ENCODE measurements at places on chromosomes 3 and 15.
A peak's percentile ranks its signal among the peaks of the same experiment; 100 is the strongest.

GRCh38 chr3:114344492-114344891 is 50.7 kb downstream of the TIGIT start:
- DNase-seq = no peak

GRCh38 chr3:167507954-167508353 is 34.1 kb upstream of the SERPINI2 start:
- no peak for DNase-seq

GRCh38 chr3:183536238-183536880 is 19.1 kb downstream of the KLHL6 start:
- DNase-seq = no peak

DNA sequence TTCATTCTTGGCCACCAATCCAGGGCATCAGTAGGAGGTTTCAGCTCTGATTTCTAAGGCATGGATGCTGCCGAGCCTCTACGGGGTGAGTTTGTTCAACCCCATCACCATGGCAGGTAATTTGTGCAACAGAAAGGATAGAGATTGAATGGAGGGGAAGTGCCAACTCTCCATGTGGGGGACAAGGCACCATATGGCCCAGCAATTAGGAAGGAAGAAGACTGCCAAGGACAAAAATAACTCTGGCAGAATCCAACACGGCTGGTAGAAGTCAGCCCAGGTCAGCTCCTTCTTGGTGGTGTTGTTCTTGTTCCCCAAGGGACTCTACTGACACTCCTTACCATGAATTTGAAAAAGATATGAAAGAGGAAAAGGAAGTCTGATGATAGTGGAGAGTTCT is 503.9 kb downstream of the MAGI1 start:
- no peak for DNase-seq

DNA sequence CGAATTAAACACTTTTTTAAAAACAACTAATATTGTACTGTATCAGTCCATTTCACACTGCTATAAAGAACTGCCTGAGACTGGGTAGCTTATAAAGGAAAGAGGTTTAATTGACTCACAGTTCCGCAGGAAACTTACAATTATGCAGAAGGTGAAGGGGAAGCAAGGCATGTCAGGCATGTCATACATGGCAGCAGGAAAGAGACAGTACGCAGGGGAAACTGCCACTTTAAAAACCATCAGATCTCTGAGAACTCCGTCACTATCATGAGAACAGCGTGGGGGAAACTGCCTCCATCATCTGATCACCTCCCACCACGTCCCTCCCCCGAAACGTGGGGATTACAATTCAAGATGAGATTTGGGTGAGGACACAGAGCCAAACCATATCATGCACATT is 162.8 kb upstream of the TPM1 start:
- DNase-seq = no peak

DNA sequence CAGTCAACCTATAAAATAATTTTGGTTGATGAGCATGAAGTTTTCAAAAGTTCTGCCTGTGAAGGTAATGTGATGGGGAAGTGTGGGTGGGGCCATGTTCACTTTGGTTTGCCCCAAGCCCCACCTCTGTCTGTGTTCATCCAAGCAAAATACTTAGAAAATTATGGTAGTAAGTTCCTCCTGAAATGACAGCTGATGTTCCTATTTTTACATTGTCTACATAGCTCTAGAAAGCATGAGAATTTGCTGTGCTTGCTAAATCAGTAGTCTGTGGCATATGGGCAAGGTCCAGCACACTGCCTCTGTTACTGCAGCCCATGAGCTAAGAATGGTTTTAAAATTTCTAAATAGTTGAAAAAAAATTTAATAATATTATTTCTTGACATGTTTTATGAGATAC is 21.9 kb upstream of the CP start:
- no peak for DNase-seq

- no peak for DNase-seq
Observed at GRCh38 chr3:78785004-78785403, 982.8 kb downstream of the ROBO1 start.

DNA sequence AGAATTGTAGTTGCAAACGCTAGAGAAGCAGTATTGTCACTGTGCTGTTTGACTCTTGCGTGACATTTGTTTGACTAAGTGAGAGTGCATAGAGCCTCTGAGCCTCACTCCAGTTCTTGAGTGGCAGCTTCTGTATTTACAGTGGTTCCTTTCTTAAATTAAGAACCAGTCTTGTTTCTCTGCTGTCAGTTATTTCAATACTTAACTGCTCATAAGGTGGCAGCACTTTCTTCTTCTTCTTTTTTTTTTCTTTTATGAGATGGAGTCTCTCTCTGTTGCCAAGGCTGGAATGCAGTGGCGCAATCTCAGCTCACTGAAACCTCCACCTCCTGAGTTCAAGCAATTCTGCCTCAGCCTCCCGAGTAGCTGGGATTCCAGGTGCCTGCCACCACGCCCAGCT is 372.1 kb downstream of the LPP start:
- DNase-seq = no peak

GRCh38 chr3:193499801-193500485 is 54.8 kb downstream of the ATP13A4 start:
- no peak for DNase-seq

DNA sequence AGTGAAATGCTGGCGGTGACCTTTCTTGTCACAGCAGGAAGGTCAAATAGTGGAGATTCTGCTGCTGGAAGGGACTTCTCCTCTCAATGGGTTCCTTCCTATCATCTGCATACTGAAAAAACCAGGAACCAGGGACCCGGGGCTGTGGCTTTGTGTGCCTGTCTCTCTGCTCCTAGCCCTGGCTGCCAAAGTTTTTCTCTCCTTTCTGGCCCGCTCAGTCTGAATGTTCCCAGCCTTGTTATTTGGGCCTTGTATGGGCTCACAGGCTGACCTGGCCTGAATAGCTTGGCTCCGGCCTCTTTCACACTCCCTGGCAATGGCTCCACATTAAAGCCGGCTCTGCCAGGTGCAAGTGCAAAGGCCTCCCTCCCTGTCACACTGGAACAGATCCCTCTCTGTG is 94.7 kb downstream of the LRIG1 start:
- DNase-seq = no peak

DNA sequence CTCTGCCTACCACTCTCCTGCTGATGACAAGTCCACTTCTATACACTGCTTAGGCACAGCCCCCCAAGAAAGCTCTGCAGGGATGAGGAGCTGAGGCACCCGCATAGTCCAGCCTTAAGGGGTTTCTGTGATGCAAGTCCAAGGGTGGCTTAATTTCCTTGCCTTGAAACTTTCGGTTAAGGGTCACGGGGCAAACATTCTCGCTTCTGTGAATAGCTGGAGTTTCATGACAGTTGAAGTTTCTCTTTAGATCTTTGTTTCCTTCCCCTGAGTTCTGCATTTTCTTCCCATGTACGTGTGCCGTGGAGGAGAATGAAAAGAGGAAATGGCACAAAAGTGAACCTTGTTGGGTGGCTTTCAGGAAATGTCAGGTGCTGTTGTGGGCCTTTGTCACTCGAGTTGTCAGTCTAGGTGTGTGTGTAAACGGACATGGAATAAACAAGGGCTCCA is 7.0 kb downstream of the GPR160 start:
- DNase-seq = no peak

DNA sequence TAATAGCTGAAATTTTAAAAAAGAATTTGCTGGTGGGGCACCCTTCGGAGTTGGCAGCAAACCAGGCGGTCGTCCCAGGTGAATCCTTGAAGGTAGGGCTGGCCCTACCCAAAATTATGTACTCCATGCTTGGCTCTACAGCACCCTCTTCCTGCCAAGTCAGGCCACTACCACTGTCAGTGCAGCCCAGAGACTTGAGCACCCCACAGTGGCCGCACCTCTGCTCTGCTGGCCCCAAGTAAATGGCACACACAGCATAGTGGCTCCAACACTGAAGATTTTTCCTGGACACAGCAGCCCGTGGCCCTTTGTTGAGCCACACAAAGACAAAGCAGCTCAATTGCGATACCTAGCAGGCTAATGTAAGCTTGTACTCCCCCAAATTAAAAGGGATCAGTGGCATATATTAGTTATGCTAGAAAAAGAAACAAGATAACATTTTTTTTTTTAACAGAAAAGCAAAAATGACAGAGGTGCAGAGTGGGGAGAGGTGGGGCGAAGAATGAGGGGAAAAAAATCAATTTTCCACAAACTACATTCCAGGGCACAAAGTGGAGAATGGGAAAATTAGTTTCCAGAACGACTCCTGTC is 250.5 kb downstream of the UACA start:
- no peak for DNase-seq

- no peak for DNase-seq
Observed at GRCh38 chr3:150462108-150462507, 54.0 kb downstream of the TSC22D2 start.

DNA sequence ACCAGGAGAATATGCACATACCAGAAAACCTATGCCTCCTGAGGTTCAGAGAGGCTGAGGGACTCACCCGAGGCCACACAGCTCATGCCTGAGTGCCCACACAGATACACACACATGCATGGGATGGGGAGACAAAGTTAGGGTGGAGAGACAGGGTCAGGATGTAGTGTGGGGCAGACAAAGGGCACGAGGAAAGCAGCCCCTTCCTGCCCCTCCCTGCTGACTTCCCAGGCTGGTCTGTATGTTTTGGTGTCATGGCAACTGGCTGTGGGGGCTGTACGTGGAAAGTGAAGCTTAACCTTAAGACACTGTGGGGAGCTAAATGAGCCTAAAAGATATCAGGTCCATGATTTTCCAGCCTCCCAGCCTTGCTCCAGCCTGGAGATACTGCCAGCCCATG is 57.8 kb downstream of the EPHB3 start:
- no peak for DNase-seq

DNA sequence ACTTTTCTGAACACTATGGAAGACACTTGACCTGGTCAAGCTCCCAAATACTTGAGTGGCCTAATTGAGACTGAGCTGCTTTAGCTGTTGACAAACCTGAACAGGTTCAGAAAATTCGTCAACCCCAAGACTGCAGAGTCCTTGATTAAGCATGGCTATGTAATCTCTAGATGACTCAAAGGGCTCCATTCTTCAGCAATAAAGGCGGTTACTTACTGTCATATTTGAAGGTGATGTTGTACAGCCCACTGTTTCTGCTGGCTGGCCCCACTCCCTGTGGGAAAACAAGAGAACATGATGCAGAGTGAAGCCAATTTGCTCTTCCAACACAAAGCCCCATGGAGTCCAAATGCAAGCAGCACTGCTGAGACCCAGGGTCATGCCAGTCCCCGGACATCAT is 45.1 kb downstream of the IL17RD start:
- no peak for DNase-seq

GRCh38 chr3:16066975-16067374 is 107.5 kb upstream of the GALNT15 start:
- no peak for DNase-seq

DNA sequence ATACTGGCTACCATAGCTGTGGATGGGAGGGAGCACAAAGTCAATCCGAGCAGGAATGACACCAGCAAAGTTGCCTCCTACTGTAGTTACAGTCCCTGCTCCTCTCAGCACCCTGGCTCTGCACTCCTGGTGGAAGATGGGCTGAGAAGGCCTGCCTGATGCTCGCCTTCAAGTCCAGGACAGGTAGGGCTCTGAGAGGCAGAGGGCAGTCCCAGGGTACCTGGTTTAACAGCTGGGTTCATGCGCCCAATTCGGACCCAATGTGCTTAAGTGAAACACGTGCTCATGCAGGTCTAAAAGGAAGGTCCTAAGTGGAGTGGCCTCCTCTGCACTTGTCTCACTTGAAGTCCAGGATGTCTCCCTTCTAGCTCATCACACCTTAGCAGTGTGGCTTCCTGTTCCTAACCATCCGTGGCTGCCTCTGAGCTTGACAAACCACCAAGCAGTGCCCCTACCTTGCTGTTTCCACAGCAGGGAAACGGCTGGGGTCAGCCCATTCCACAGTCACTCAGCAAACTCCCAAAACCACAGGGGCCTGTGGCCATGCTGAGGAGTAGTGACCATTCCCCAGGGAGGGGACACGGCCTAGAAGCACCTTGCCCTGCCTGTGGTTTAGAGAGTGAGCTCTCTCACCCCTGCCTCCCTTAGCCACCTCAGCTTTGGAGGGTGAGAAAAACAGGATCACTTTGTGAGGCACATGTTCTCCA is 3.9 kb upstream of the MUSTN1 start:
- no peak for DNase-seq

DNA sequence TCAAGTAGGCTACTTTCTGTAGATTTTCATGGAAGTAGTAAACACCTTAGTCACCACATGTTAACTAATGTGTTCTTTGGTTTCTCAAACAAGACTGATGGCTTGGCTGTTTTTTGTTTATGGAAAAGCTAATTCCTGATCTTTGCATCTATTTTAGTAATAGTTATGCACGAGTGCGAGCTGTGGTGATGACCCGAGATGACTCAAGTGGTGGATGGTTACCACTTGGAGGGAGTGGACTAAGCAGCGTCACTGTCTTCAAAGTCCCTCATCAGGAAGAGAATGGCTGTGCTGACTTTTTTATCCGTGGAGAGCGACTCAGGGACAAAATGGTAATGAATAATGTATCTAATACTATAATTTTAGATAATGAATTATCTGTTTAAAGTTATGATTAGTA is 46.6 kb downstream of the SPRED1 start:
- DNase-seq = no peak

DNA sequence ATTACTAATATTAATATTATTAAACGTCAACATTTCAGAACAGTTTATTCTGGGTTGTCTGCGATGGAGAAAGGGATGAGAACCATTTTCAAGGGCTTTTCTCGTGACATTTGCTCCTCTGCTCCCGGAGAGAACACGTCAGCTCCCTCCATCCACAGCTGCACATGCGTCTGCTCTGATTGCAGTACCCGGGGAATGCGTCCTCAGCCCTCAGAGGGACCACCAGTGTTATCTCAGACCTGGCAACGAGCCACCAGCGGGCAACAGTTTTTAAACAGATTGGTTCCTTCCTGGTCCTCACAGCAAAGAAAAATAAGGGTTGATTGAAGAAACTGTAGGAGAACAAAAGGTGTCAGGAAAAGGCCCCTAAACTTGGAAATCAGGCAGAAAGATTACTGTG is 202.2 kb upstream of the ADAMTS9 start:
- DNase-seq = peak; percentile 32

DNA sequence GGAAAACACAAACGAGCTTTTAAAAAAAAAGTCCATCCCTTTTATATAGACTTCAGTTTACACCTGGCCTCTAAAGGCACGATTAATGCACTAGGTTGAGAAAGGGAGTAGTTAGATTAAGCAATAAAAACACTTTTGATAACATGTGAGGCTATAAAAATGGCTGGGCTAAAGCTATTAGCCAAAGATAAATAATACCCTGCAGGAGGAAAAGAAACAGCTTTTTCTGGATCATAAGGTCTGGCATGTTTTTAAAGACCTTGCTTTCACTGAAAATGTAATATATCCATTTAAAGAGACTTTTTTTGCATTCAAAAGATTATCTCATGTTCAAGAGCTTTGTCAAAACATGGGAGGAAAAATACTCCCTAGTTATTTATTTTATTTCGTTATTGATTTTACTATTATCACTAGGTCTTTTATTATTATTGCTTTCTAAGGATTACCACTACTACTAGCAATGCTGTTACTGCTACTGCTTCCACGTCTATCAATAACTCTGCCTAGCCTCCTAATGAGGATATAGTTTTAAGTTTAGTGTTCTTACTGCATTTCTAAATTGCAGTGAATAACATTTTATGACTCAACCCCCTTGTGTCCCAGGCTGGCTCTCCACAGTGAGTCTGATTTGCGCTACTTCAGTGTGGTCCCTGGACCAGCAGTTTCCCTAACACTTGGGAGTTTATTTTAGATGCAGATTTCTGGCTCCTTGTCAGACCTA is 93.4 kb downstream of the THRB start:
- DNase-seq = no peak

- no peak for DNase-seq
Observed at GRCh38 chr3:180911876-180912303, 580 bp upstream of the FXR1 start.

GRCh38 chr3:10299175-10299574 is 6.4 kb upstream of the GHRL start:
- peak; percentile 25 for DNase-seq

GRCh38 chr15:31285772-31286261 is 40.8 kb upstream of the KLF13 start:
- DNase-seq = no peak

All from eye (tissue), 1 donor.